ENCODE measurements at places on chromosomes 3 and 15.
A peak's percentile ranks its signal among the peaks of the same experiment; 100 is the strongest.

DNA sequence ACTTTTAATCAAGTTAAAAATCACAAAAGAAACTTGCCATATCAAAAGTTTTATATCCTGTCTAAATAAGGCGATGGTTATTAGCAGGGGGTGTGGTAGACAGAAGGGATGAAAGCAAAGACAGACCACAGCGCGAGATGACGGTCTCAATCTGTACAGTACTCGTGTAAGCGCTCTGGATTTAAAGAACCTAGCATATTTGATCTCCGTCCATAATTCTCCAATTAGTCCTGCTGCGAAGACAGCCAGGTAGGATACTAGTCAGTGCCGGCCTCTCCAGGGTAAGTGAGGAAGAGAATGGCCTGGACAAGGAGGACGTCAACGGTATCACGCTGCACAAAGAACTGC lies 701 bp downstream of the SGO1 start:
- no peak for DNase-seq

DNA sequence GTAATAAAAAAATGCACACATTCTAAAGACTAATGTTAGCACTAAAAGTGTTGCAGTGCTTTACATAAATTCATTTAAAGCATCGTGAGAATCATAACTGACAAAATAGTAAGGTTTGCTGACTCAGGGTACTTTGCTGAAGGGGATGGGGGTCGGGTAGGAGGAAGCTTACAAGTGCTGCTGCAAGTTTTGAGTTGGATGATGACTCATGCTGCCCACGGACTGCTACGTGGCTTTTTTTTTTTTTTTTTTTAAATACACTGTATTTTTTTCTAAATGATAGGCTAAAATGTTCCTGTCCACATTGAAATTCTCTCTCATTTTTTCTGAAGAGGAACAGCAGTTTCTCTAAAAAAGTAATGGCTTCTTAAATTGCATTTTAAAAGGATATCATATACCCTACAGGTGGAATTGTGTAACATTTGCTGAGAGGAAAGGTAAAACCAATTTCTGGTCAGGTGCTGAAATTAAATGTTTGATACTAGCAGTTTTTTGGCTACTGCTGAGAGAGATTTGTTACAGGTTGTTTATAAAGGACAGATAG lies 2.2 kb downstream of the MAPK6 start:
- peak; percentile 42 for DNase-seq

- no peak for DNase-seq
Measured at GRCh38 chr15:58213587-58214338, 75.6 kb downstream of the AQP9 start.

- DNase-seq, result no peak
Measured at GRCh38 chr3:123783050-123783689, 101.0 kb downstream of the MYLK start.

GRCh38 chr15:98845138-98845884 lies 162.3 kb downstream of the PGPEP1L start:
- DNase-seq, result no peak
